Stimulated activated CD8-positive, alpha-beta memory T cell treated with anti-CD3 and anti-CD28 coated beads, Interleukin-7, amount 100 ng/mL, for 1 hour (primary cell): ENCODE measurements at places on chromosomes 6 and 20.

- DNase-seq: no peak
Measured at GRCh38 chr6:137015943-137016342, 28.8 kb downstream of the IL20RA start.

GRCh38 chr6:12071064-12071615 lies 59.0 kb downstream of the HIVEP1 start:
- no peak for DNase-seq

DNA sequence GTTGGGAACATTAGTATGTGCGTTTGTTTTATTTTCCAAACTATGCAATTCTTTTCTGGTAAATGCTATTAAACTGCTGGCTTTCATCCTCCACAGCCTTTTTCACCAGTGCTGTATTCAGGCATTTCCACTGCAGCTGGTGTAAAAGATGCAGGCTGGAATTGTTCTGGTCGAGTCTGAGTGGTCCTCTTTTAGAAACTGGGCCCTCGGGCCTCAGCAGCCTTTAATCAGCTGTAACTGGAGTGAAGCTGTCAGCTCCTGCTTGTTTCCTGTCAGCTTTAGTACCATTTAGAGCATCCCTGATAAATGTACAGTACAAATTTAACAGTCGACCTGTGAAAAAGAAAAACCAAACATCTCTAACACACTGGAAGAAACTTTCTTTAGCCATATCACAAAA lies 979.6 kb downstream of the TFAP2A start:
- no peak for DNase-seq

GRCh38 chr6:80338201-80338836 lies 231.8 kb downstream of the BCKDHB start:
- DNase-seq: peak; percentile 32

- no peak for DNase-seq
Measured at GRCh38 chr20:20202768-20203167, 150.4 kb downstream of the CFAP61 start.

- no peak for DNase-seq
Measured at GRCh38 chr6:74534465-74535211, 671.2 kb downstream of the COL12A1 start.

DNA sequence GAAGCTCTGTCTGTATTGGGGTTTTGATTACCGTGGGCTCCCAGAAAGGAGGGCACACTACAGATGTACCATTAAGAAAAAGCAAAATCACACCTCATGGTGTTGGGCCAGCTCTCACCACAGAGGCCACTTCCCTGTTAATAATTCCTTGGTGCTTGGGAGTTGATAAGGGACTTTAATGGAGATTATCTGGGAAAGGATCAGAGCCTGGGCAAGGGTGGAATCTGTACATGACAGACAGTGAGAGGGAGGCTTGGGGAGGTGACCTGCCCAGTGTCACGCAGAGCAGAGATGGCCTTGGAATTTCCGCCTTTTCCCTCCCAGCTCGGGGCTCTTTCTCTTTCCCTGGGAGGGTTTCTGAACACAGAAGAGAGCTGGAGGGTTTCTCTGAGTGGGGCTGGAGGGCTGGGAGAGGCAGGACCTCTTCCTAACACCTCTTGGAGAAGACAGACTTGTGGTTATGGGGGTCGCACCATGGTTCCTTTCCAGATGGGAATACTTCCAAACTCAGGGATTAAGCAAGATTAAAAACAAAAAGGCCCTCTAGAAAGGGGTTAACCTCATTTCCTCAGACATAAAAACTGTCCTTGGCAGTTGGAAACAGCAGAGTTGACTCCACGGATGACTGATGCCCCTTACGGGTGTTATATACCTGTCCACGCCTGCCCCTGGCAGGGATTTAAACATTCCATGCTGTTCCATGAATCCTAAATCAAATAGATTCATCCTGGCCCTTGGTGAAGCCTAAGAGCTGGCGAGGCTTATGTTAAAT lies 16.8 kb upstream of the KCNK16 start:
- no peak for DNase-seq

- DNase-seq: no peak
Measured at GRCh38 chr6:11096109-11096508, 2.5 kb downstream of the SMIM13 start.

DNA sequence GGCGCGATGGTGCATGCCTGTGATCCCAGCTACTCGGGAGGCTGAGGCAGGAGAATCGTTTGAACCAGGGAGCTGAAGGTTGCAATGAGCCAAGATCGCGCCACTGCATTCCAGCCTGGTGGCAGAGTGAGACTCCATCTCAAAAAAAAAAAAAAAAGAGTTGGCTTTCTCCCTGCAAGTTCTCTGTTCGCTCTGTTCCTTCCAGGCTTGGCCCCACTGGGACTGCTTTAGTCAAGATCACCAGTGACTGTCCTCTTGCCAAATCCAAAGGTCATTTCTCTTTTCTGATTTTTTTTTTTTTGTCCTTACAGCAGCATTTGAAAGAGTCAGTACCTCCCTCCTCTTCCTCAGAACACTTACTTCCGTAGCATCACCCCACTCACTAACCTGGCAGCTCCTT lies 10.8 kb upstream of the GNRH2 start:
- DNase-seq: no peak

- DNase-seq: no peak
Measured at GRCh38 chr6:128252341-128253176, 267.8 kb downstream of the PTPRK start.

GRCh38 chr20:34536798-34537394 lies 20.7 kb downstream of the DYNLRB1 start:
- no peak for DNase-seq

- no peak for DNase-seq
Measured at GRCh38 chr6:138656364-138657064, 117.1 kb upstream of the CCDC28A start.

GRCh38 chr20:11995805-11996567 lies 78.3 kb downstream of the BTBD3 start:
- no peak for DNase-seq

GRCh38 chr6:12339808-12340487 lies 49.8 kb downstream of the EDN1 start:
- no peak for DNase-seq

GRCh38 chr20:327186-328026 lies 2.1 kb downstream of the SOX12 start:
- peak; percentile 42 for DNase-seq

- peak; percentile 13 for DNase-seq
Measured at GRCh38 chr6:98946879-98947410, 801 bp downstream of the FBXL4 start.

GRCh38 chr6:53377793-53378192 lies 29.0 kb upstream of the ELOVL5 start:
- no peak for DNase-seq

DNA sequence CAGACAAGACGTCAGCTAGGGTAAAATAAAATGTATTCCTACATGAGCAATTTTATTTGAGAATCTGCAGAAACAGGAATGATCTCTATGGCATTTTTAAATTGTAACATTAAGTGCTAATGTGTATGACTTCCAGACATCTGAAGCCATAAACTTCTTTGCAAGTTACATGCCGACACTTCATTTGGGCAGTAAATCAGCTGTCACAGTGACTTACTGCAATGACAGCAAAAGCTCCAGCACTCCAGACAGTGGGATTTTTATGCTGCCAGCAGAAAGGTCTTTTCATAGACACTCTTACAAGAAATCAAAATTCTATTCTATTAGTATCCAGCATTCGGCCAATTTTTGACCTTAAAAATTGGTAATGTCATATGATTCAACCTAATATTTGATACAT lies 156.3 kb upstream of the SNX9 start:
- no peak for DNase-seq
